ENCODE measurements at places on chromosomes 1 and 21. TPM values are rescaled to one million over a fixed set of nuclear protein-coding genes. Genes with fewer than 3 reads are reported as not detected.

RPTN gene
- total RNA-seq: not detected

WDR47 gene
- 22.2 TPM for total RNA-seq

LRRC38 gene
- total RNA-seq: 0.09 TPM

EVA1C gene
- 17.9 TPM for total RNA-seq

PDZK1IP1 gene
- 0.42 TPM for total RNA-seq

TTLL7 gene
- total RNA-seq: 2.2 TPM

CLCNKA gene
- total RNA-seq: not detected

ATPAF1 gene
- 36.2 TPM for total RNA-seq

PRAMEF11 gene
- not detected for total RNA-seq

DDR2 gene
- total RNA-seq: 11.1 TPM

TACSTD2 gene
- total RNA-seq: 43.9 TPM

METTL18 gene
- total RNA-seq: 7.2 TPM

C1orf115 gene
- 124 TPM for total RNA-seq

CRNN gene
- not detected for total RNA-seq

KRTAP12-2 gene
- not detected for total RNA-seq
